Stimulated activated CD8-positive, alpha-beta memory T cell treated with anti-CD3 and anti-CD28 coated beads, Interleukin-15, amount 100 ng/mL, for 48 hours (primary cell): ENCODE measurements at places on chromosomes 1 and 21.

DNA sequence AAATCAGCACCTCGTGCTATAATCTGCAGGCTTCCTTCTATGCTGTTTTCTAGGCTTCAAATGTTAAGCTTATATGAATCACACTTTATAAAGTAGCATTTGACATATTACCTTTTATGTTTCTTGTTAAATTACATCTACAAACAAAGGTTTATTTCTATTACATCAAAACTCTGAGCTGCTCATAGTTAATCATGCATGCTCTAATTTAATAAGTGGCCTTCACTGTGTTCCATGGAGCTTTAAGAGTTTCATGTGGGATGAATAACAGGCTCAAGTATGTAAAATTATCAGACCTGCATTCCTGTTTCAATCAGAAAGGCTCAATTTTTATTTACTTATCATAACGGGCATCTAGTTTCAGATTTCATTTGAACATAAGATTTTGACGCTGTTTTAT lies 13.0 kb downstream of the SLC19A2 start:
- no peak for DNase-seq

DNA sequence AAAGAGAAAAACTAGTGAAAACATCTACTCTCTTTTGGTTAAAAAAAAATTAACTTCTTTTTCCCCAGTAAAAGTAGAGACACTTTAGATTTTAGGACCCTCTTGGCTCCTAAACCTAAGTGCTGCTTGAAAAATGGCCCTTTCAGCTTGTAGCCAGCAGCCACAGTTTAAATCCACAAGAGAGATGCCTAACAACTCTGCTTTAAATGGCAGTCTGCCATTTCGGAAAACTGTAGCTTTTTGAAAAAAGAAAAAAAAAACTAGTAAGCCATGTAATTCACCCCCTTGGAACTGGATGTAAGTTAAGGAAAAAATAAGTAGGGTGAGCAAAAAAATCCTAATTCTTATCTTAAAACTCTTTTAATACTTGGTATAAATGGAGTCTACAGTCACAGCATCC lies 56.0 kb downstream of the LHX9 start:
- DNase-seq = no peak

GRCh38 chr1:150887018-150887417 lies at the start of gene CTXND2:
CTXND2 (plus strand) TSS chr1:150887136; CDS start chr1:150912315, 25,179 bp downstream.
- DNase-seq = no peak

DNA sequence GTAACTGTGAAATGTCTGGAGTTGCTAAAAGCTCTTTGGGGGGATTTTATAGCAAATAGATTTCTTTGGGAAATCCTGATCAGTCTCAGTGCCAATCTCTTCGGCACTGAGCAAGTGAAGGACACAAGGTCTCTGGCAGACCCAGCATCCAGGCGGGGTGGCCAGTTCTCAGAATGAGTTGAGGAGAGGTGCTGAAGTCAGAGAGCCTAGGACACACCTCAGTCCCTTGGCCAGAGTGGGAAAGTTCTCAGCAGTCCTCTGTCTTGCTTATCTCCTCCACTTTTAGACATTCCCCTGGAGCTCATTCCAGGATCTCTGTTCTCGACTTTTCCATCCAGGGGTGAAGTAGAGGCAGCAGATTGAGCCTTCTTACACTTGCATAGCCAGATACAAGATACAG lies 6.7 kb downstream of the HLX start:
- DNase-seq = no peak

DNA sequence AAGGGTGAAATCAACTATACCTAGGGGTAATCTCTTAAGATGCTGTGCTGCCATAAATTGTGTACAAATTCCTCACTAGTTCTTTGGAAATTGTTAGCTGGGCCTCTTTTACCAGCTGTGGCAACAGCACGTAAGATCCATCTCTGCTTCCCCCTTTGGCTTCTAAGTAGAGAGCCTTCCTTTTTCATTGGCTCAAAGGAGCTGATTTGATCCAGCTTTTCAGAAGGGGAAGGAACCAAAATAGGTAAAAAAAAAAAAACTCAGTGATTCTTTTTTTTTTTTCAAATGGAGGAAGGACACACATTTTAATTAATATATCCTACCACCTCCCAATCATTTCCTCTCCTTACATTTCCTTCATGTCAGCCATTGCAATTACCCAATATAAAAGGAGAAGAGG lies 4.0 kb upstream of the RCAN1 start:
- DNase-seq = no peak

DNA sequence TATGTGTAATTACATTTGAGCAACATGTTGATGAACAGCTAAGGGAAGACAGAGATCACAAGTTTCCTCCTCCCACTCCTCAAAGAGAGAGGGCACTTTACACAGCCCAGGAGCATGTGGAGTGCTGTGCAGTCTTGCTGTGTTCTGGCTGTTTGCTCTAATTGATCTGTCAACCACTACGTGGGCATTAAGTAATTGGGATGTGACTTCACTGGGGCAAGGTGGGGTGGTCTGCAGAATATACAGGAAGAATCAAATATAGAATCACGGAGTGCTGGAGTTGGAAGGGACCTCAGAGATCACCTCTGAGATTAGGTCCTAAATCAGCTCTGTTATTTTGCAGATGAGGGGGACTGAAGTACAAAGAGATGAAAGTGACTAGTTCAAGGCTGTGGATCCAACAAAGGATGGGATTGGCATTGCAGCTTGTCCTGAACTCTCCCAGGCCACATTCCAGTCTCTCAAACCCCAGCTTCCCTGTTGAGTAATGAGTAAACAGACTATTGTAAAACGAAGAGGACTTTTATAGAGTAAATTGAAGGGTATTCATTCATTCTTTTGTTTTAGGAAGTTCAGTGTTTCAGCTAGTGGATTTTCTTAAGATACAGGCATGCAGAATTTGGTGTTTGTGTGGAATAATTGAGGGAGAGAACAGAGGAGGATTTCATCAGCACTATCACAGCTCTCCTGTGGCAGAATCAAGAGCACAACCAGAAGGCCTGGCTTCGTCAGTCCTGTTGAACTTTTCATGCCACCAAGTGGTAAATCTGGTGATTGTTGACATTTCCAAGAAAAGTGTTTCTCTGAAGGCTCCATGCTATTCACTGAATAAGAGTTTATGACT lies 22.4 kb downstream of the NOS1AP start:
- no peak for DNase-seq

- no peak for DNase-seq
These were observed 20.0 kb upstream of the ZNF326 start for GRCh38 chr1:89974696-89975470.

- no peak for DNase-seq
These were observed 158.2 kb upstream of the RUNX1 start for GRCh38 chr21:35207322-35207721.

- no peak for DNase-seq
These were observed 31.2 kb upstream of the IFNAR2 start for GRCh38 chr21:33198346-33199099.

GRCh38 chr1:15057834-15058233 lies 95.7 kb upstream of the TMEM51 start:
- no peak for DNase-seq

DNA sequence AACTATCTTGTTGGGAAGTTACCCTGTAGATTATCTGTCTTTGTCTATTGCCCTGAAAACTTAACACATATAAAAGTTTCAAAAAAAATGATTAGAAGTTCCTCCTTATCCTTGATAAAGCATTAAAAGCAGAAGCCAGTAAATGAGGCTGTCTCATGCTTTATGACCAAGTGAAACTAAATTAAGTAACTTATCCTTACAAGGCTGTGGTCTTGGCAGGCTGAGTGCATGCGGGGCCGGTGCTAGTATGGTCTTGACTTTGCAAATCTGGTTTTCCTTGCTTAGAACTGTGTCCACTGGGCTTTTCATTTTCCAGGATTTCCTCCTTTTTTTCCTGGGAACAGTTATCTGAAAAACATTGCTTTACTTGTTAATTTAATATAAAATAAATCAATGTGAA lies 43.1 kb downstream of the PCNX2 start:
- no peak for DNase-seq

- no peak for DNase-seq
These were observed 866 bp upstream of the SORT1 start for GRCh38 chr1:109398343-109399225.

DNA sequence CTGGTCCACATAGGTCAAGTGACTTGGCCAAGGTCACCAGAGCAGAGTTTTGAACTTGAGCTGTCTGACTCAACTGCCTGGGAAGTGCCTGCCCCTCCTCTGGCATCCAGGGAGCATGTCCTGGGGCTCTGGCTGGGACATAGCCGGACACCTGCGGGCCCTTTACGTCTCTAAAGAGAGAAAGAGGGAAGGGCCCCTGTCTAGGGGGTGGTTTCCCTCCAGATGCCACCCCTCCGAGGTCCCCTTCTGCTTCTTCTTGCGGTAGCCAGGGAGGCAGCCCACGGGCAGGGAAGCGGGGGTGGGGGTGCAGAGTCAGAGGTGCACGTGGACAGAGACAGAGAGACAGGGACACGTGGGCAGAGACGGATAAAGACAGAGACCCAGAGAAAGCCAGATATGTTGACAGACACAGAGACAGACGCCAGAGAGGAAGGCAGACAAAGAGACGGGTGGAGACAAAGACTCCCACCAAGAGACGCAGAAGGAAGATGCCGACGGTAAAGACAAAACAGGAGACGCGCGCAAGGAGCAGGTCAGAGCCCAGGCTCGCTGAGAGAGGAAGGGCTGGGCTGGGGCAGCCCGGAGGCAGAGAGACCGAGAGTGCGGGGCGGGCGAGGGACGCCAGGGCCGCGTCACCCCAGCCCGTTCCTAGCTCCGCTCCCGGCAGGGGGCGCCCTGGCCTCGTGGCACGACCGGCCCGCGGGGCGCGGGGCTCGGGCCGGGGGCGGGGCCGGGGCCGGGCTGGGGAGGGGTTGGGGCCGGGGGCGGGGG lies 458 bp upstream of the ALPL start:
- peak; percentile 45 for DNase-seq

GRCh38 chr1:15620155-15620545 lies 2.9 kb downstream of the DDI2 start:
- DNase-seq = no peak

GRCh38 chr1:73040811-73041210 lies 758.5 kb upstream of the NEGR1 start:
- DNase-seq = no peak

GRCh38 chr1:30253807-30254440 lies 469.5 kb downstream of the MATN1 start:
- no peak for DNase-seq

GRCh38 chr1:36136535-36136934 lies 11.5 kb upstream of the COL8A2 start:
- DNase-seq = no peak

DNA sequence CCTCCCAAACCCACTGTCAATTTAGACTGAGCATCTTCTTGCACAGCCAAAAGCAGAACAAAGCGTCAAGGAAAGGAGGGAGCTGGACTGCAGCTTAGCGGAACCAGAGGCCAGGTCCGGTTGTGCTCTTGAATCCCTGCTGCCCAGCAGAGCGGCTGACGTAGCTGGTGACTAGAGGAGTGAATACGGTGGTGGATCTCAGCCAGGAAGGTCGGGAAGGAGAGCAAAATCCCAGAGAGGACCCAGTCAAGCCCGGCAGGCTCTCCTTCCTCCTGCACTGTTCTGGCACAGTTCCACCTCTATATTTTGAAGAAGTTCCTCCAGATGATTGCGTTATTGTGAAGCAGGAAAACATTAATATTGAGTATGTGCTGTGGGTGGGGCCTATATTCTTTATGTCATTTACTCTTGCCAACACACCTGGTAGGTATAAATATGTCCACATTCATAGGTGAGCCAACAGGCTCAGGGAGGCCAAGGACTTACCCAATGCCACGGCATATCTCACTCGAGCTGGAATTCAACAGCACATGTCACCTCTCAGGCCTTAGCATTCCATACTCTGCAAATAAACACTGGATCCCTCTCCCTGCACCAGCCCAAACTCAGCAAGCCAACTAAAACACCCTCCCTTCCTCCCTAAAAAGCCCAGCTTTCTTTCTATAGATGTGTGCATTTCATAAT lies 23.6 kb upstream of the ABCB10 start:
- no peak for DNase-seq

DNA sequence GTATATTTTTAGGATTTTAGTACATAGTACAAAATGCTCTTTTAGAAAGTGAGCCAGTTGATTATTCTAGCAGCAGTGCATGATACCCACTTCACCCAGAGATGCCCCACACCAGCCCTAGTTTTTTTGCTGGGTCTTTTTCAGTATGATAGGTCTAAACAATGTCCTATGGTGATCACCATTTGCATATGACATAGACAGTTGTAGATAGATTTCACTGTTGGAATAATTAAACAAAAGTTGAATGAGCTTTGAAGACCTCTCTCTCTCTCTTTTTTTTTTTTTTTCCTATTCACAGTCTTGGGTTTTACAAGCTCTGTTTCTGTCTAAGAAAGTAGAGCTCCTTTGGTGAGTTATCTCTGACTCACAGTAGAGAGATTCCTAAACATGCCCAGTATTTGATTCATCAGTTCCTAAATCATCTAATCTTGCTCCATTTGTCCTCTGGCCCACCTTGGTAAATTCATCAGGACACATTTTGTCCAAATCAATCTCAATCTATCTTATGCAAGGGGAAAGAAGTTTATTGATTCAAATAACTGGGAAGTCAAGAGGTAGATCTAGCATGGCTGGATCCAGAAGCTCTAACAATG lies 44.7 kb upstream of the VAV3 start:
- DNase-seq = no peak

DNA sequence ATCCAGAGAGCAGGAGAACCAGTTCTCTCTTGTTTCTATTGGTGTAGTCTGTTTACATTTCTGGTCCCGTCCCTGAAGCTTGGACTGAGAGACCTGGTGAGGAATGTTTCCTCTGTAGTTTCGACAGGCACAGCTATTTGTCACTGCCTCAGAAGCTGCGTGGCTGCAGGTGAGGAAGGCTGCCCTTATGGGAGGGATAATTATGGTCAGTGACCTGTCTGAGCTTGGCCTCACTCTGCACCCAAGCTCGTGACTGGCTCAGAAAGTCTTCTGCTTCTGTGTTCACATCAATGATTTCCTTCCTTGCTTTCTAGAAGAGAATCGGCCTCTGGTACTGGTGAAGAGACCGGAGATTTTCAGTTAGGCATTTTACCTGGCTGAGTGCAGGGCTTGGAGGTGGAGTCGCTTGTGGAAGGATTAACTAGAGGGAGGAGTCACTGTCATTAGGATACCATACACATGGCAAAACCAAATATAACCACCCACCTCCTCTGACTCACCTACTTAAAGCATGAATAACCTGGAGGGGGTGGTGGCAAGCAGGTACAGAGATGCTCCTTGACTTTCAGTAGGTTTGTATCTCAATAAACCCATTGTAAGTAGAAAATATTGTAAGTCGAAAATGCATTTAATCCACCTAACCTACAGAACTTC lies 19.9 kb upstream of the WDR26 start:
- no peak for DNase-seq

GRCh38 chr1:66575739-66576138 lies 41.8 kb downstream of the SGIP1 start:
- no peak for DNase-seq

GRCh38 chr1:7613106-7613850 lies 157.8 kb upstream of the VAMP3 start:
- DNase-seq = no peak
